ENCODE measurements at places on chromosomes 2 and 18.

DNA sequence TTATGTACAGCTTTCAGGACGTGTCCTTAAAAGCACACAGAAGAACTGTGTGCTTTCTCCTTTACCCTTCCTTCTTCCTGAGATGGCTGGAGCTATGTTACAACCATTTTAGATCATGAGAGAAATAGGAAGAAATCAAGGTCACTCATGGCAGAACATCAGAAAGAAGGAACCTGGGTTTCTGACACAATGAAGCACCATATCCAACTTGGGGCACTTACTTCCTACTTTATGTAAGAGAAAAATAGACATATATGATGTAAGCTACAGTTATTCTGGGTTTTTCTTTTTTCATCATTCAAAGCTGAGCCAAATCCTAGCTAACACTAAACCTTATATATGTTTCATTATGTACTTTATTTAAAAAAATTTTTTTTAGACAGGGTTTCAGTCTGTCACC is 79.5 kb downstream of the FAM161A start:
- no peak for DNase-seq

- peak; percentile 37 for DNase-seq
Observed at GRCh38 chr2:79935771-79936657, 368.5 kb downstream of the LRRTM1 start.

DNA sequence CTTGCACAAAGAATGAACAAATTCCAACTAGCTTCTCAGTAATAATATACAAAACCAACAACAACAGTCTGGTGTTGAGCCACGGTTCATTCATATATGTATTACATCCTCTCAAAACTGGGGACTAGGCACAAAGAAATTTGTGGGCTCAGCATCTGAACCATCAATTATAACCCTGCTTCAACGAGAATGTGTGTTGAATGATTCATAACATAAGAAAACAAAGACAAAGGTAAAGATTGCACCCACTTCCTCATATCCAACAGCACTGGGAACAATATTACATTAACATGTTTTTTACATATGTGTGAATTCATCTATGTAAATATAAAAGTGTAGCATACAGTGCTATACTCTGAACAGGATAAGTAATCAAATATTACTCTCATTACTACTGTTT is 144.8 kb downstream of the CDH2 start:
- no peak for DNase-seq

DNA sequence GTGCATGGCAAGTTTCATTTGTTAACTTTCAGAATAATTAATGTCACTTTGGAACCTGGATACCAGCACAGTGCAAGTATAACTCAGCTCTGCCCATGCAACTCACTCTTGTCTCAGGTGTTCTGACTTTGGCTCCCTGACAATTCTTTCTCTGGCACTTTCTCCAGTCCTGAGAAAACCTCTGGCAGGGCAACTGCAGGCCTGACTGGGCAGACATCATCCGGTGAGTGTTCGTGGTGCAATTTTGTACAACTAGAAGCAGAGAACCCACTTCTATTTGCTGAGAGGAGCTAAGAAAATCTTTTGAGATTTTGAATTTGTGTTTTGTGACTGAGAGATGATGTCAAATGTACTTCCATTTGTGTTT is 143.0 kb downstream of the AQP4 start:
- no peak for DNase-seq

DNA sequence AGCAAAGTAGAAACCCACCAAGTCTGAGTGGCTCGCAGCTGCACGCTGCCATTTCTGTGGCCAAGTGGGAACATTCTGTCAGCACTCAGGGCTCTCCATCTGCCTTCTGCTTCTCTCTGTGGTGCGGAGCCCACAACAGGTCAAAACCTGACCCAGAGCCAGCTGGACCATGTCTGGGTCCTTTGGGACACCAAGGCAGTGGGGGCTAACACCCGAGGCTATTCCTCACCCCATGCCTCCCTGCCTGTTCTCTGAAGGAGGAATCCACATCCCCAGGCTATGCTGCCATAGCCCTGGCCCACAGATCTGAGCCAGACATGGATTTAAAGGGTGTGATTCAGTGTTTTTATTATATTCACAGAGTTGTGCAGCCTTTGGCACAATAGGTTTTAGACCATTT is 86.4 kb downstream of the SNTG2 start:
- no peak for DNase-seq

DNA sequence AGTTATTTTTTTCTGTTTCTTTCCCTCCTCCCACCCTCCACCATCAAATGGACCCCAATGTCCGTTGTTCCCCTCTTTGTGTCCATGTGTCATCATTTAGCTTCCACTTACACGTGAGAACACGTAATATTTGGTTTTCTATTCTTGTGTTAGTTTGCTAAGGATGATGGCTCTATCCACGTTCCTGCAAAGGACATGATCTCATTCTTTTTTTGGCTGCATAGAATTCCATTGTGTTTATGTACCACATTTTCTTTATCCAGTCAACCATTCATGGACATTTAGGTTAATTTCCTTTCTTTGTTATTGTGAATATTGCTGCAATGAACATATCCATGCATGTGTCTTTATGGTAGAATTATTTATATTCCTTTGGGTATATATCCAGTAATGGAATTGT is 91.3 kb upstream of the TNP1 start:
- DNase-seq: no peak

- no peak for DNase-seq
Observed at GRCh38 chr2:7193457-7193856, 276.2 kb downstream of the RNF144A start.

DNA sequence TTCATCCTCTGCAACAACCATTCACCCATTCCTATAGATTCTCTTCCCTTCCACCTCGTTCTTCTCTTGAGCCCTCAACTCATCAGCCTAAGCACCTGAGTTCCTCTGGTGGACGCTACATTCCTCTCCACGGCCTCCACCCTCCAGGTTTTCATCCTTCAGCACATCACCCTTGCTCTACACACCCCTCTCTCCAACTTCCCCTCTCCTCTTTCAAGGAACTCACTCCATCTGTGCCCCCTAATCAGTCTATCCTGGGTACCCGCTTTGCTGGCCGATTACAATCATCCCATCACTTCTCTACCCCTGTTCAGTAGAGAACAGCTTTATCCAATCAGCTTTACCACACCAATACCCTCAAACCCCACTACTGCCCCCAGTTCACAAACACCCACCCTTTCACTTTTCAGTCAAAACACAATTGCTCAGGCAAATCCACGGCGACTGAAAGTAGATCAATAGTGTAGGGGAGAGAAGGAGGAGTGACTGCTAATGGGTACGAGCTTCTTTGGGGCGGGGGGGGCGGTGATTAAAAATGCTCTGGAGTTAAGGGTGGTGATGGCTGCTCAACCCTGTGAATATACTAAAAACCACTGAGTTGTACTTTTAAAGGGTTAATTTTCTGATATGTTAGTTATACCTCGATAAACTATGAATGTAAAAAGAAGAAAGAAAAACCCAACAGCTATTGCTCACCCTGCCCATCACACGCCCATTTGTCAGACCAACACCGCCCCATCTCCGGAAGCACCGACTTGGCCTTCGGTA is 857 bp downstream of the DYM start:
- DNase-seq: no peak

- no peak for DNase-seq
Observed at GRCh38 chr2:28411166-28411755, 18.6 kb downstream of the FOSL2 start.

DNA sequence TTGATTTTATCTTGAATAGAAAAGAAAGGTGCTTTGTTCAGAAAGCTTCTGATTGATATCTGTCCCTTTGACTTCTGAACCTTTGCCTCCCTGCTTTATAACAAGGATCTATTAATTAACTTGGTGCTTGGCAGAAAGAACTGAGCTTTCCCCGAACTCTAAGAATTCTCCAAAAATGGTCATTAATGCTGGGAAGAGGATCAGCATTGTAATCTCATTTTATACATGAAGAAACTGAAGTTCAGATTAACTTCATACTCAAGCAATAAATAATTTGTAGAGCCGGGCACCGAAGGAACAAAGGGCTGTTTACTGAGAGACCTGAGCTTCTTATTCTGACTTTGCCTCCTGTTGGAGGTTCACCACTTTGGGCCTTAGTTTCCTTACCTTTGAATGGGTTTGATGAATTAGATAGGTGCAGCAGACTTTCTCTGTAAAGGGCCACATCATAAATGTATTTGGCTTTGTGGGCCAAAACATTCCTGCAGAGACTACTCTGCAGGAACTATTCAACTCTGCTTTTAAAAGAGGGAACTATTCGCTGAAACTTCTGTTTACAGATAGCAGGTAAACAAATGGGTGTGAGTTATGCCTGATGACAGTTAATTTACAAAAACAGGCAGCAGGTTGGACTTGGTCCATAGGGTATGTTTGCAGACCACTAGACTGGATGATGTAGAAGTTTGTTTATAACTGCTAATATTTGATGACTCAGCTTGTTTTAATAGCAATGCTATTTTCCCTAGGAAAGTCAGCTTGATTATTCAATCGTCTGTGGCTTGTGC is 272.9 kb downstream of the TGIF1 start:
- no peak for DNase-seq

- no peak for DNase-seq
Observed at GRCh38 chr18:55780586-55781071, 192.6 kb upstream of the TCF4 start.

GRCh38 chr18:45207328-45207727 is 407.9 kb upstream of the SLC14A2 start:
- DNase-seq: no peak

- no peak for DNase-seq
Observed at GRCh38 chr2:64823794-64824193, 165.4 kb upstream of the SLC1A4 start.

- no peak for DNase-seq
Observed at GRCh38 chr2:54722641-54723040, 821 bp upstream of the EML6 start.

GRCh38 chr2:23360571-23361125 is 24.3 kb upstream of the KLHL29 start:
- no peak for DNase-seq

GRCh38 chr2:179349670-179350303 is 85.2 kb upstream of the SESTD1 start:
- no peak for DNase-seq

DNA sequence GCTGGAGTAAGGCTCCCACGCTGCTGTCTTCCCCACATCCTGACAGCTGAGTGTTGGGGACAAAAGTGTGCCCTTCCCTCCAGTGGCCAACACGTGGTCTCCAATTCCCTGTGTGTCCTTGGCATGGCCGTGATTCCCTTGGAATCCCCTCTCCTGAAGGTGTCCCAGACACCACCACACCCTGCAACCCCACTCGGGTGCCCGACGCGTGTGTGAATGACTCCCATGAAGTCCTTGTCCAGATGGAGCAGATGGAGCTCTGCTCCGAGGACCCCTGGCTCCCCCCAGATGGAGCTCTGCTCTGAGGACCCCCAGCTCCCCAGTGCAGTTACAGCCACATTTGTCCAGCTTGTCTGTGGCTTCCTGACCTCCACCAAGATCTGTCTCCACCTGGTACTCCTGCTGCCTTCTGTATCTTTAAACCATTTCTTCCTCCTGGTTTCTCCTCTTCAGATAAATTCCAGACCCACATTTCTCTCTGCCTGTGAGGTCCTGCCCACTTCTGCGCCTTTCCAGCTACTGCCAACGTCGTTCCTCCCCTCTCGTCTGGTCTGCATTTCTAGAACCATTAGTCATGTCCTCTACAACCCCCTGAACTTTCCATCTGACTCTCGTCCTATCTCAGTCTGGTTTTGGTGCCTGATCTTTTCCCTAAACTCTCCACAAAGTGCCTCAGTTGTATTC is 86.8 kb upstream of the PXDN start:
- no peak for DNase-seq

DNA sequence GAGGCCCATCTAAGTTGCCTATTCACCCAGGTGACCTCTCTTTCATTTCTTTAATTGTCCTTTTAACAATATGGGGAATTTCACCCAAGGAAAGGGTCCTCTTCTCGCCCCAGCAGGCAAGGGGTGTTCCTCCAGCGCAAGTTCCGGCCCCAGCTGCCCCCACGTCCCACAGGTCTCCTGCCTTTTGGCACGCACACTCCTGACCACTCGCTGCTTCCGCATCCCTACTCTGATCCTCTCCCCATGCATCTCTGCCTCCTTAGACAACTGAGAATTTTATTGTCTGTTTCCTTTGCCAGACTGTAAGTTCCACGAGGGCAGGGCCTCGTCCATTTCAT is 684 bp upstream of the ARPC2 start:
- DNase-seq: no peak

GRCh38 chr2:100683231-100683630 is 120.4 kb downstream of the PDCL3 start:
- DNase-seq: no peak

DNA sequence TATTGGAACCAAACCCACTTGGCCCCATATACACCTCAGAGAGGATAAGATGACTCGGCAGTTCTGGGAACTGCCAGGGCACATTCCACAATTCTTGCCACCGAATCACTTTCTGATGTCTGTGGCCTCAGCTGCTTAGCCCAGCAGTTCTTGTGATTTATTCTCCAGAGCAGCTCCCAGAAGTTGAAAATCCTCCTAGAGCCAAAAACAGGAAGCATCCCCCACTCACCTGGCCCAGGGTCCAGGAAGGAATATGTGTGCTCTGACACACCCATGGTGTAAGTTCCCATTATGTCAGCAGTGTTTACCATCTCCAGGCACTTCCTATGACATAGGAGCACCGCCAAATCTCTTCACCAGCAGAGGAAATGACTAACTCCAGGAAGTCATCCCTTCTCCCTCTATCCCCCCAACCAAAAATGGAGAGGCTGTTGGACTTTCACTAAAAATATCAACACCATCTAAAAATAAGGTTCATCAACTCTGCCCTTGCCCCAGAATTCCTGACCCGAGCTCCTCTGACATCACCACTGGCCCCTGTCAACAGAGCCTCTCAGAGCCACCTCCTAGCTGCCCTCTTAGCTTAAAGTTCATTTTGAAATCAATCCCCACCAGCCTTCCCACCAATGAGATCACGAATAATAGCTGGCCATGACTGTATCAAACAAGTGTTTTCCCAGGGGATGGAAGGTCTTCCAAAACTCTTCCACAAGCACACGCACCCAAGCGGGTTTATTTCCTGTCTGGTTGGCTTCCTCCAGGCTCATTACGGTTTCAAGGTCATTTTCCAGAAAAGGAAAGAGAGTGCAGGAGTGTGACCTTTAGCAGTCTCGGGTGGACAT is 223.1 kb upstream of the PARD3B start:
- no peak for DNase-seq

- no peak for DNase-seq
Observed at GRCh38 chr18:66638856-66639629, 35.2 kb upstream of the CDH19 start.

DNA sequence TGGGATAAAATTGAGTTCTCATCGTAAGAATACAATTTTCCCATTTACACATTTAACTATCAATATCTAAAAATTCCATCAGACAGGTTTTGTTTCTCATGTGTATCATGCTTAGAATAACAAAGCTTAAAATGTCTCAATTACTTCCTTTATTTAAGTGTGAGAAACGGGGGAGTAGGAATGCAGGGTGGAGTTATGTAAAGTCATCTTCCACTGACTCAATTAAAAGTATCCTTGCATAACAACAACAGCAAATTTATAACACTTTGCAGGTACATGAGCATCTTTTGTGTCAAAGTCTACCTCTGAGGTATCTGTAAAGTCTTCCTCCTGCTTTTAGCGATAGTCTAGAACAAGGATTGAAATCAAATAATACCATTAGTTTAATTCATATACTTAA is 327.1 kb downstream of the EPHA4 start:
- no peak for DNase-seq

- no peak for DNase-seq
Observed at GRCh38 chr2:222930862-222931261, 70.0 kb downstream of the ACSL3 start.
